ENCODE measurements at places on chromosomes 5 and 9.

DNA sequence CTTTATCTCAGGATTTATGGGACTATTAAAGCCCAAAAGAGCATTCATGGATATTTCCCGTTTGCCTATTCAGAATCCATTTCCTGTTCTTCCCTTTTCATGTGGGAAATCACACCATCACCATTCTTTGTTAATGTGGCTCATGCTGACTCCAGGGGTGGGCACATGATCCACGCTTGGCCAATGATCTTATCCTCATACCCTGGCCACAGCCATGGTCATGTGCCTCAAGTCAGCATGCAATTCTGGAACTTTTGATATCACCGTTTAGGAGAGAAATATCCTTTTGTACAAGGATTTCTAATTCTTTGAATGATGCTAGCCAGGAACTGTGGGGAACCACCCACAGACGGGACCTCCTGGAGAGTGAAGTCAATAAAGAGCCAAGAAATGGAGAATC is 272.2 kb downstream of the PRELID2 start:
- no peak for ATAC-seq

- no peak for ATAC-seq
Observed at GRCh38 chr9:105958587-105958986, 264.2 kb downstream of the TMEM38B start.

DNA sequence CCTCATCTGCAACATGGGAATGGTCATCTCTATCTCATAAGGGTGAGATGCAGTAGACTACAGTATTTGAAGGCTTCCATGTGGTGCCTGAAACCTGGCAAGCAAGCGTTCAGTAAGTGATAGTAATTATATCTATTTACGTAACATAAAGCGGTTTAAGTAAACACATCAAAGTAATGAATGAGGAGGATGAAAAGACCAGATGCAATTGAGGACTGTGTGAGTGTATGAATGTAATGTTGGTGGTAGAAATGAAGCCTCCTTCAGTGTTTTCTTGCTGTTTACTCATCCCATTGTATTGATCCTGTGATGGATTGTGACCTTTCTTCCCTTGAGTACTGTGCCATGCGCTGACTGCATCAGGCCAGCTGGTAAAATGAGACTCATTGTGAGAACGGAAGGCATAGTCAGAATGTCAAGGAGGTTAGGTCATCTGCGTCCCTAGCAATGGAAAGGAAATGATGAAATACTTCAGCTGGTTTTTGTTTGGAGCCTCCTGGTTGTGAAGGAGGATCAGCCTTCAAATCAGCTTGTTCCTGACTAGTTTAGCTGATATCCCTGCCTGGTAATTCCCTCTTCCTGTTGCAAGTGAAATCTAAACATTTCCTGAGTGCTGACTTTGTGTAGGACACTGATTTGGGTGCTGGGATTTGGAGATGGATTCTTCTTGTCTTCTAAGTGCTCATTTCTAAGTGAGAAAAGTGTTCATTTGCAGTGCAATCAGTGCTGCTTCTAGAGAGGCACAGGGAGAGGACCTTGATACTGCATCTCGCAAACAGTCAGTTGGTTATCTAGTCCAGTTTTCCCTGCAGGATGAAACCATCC is 35.6 kb downstream of the TNFSF8 start:
- no peak for ATAC-seq

DNA sequence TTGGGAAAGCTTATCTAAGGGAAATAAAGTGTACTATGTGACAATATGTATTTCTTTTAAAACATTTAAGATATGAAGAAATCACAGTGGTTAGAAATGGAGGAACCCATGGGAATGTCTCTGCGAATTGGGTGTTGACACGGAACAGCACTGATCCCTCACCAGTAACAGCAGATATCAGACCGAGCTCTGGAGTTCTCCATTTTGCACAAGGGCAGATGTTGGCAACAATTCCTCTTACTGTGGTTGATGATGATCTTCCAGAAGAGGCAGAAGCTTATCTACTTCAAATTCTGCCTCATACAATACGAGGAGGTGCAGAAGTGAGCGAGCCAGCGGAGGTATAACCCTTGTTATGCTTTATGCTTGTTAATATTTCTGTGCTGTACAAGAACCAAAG is 69.9 kb downstream of the ADGRV1 start:
- ATAC-seq = no peak
